AG10803 (cell line): ENCODE measurements at places on chromosomes 1 and 21.

DNA sequence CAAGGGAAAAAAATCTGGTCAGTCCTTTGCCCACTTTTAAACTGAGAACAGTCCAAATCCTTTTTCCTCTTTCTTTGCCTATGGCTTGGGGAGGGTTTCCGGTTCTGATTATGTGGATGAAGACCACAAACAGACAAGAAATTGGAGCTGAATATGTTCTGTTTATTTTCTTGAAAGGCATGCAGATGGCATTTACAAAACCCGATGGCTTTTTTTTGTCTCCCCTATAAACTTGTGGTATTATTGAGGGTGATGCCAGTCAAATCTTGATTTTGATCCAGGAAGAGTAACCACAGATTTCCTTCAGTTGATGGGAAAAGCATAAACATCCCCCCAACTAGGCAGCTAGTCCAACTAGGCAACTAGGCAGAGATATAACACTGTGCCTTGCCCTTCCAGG is 38.9 kb downstream of the PLPP3 start:
- peak; percentile 43 for DNase-seq

DNA sequence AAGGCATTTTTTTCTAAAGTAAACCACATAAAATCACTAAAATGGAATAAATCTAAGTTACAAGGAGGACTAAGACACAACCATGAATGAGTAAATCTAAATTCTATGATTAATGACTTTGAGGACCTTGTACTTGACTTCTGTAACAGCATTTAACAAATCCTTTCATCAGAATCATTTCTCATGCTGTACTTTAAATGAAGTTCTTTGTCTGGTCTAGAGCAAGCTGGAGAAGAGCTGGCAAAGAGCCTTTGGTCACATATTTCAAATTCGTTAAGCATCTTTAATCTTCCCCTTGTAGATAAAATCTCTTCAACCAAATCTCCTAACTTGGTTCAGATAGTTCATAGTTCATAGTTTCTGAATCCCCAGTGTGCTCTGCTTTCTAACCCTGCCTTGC is 405.4 kb downstream of the PTPRC start:
- DNase-seq, result no peak

DNA sequence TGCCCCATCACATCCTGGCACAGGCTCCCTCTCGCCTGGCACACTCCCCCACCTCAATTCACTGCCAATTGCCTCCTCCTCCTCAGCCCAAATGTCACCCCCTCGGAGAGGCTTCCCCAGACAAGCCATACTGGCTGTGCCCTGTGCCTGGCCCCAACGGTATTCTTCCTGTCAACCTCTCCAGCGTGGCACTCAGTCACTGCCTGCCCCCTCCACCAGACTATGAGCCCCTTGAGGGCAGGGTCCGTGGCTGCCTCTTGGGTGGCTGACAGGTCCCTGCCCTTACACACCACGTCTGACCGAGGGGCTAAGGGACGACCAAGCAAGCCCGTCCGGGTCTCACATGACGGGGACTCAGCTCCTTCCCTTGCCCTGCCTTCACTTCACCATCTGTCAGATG is 74.9 kb downstream of the MRPL37 start:
- DNase-seq, result no peak

GRCh38 chr21:28770867-28771661 is 221.6 kb downstream of the LTN1 start:
- peak; percentile 59 for DNase-seq

- no peak for DNase-seq
Measured at GRCh38 chr1:9872430-9873165, 37.5 kb downstream of the CTNNBIP1 start.

DNA sequence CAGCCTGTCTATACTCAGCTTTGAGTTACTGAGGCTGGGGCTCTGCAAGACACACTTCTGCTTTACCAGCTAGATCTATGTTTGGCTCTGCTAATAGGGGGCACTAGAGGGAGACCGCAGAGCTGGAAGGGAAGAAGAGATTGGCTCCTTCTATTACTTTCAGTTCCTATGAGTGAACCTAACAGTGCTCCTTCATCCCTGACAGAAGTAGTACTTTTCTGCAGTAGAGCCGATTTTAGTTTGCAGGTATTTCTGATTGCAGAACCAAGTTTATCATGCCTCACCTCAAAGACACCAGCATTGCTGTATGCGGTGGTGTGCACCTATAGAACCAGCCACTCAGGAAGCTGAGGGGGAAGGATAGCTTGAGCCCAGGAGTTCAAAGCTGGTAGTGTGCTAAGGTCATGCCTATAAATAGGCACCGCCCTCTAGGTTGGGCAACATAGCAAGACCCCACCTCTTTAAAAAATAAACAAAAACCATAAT is 5.7 kb upstream of the ZDHHC18 start:
- DNase-seq, result no peak

DNA sequence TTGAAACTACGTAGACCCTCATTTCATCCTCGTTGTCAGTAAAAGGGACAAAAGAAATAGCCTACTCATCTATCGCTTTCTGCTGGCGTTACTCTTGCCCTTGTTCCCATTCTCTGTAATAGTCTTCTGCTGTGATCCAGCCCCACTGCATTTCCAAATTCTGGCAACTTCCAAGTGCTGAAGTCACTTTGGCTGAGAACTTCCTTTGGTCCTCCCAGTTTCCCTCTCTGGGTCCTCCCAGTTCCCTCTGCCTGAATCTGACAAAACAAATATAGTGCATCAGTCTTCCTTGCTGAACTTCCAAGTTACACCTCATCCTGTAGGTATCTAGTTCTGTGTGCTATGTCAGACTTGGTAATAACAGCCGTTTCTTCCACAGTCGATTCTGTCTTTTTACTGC is 47.0 kb upstream of the PLA2G4A start:
- DNase-seq, result no peak

GRCh38 chr1:170687621-170688020 is 23.7 kb downstream of the PRRX1 start:
- DNase-seq, result peak; percentile 39

DNA sequence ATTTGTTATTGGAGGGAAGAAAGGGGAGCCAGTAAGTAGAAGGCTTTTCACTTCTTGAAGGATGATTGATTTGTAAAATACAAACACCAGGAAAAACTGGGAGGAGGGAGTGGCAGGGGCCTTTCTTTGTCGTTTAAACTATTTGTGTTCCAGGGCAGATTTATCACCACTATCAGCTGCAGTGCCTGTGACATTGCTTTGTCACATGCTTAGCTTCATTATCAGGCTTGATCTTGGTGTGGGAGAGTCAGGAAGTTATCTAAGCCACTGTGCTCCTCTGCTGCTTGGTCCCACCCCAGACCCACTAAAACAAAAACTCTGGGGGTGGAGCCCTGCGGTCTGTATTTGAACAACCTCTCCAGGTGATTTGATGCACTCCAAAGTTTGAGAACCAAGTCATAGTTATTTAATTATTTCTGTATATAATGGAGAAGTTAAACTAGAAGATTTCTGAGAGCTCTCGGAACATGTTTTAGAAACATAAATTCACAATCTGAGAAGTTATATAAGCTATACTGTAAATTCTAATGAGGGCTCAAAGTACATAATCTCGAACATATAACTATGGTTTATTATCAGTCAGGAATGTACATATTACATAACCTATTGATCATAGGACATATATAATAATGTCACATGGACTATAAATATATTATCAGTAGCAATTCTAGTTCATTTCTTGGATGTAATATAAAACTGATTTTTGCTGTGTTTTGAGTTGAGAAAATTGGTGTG is 87.9 kb downstream of the CDC14A start:
- no peak for DNase-seq

DNA sequence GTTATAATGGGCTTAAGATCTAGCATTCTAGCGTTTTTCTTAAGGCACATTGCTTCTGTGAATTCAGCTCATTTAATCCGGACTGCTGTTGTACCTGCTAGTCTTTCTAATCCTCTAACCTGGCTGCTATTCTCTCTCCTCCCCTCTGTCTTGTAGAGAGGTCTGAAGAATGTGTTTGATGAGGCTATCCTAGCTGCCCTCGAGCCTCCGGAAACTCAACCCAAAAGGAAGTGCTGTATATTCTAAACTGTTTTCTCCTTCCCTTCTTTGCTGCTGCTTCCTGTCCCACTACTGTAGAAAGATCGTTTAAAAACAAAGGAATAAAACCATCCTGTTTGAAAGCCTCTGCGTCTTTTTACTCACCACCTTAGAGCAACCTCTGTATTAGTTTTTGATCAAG is 37.3 kb downstream of the CDC42 start:
- no peak for DNase-seq

DNA sequence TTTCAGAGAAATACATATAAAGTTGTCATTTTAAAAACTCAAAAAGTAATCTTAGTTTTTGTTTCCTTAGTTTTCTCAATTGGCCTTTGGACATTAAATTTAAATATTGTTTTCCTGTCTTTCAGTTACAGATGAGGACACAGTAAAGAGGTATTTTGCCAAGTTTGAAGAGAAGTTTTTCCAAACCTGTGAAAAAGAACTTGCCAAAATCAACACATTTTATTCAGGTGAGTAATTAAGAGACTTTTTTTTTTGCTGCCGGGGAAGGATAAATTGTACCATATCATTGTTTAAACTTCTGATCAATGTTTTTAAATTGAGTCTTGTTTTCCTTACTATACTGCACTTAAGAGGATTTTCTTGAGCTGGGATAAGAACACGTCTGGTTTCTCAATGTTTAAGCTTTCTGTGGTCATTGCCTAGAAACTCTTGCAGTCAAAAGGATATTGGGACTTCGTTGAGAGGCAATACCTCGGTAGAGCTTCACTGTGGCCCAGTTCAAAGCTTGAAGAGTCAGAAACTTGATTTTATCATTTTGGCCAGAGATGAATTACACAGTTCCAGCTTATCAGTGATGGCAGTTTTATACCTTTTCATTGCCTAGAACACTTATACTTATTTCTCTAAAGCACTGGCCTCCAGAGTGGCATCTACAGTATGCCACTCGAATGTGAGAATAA is 124.9 kb upstream of the KIAA1614 start:
- no peak for DNase-seq

DNA sequence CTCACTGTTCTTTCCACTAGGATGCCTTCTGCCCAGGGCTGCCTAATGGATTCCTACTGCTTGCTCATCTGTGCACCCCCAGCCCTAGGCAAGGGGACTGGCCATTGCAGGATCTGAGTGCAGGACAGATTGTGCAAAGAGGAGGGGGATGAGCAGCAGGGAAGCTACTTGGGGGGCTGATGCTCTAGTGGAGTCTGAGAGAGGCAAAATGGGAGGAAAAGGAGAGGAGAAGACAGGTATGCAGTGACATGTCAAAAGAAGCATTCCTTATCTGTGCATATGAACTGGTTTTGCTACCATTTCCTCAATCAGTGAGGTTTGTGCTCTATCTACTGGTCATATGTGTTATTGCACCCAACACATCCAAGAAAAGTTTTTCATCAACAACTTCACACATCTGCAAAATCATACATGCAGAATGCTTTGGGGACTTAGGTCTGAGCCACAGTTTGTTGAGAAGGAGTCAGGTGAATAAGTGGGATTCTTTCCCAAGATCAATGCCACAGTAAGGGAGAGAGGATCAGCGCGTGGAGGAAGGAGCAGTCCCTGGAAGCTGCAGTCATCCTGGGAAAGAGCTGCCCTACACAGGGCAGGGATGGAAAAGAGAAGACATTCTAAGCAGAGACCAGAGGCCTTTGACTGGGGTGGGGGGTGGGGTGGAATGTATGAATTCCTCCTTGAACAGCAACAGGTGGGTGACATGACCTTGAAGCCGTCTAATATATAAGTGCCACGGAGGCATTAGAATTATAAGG is 14.4 kb downstream of the SLC5A9 start:
- DNase-seq, result peak; percentile 44

GRCh38 chr1:53850082-53850673 is 12.1 kb upstream of the NDC1 start:
- DNase-seq, result no peak

- no peak for DNase-seq
Measured at GRCh38 chr1:90715309-90715708, 1.8 kb downstream of the BARHL2 start.

GRCh38 chr1:205665201-205666045 is 14.9 kb downstream of the SLC45A3 start:
- DNase-seq, result no peak

GRCh38 chr1:12501661-12502060 is 116.3 kb downstream of the DHRS3 start:
- peak; percentile 63 for DNase-seq

DNA sequence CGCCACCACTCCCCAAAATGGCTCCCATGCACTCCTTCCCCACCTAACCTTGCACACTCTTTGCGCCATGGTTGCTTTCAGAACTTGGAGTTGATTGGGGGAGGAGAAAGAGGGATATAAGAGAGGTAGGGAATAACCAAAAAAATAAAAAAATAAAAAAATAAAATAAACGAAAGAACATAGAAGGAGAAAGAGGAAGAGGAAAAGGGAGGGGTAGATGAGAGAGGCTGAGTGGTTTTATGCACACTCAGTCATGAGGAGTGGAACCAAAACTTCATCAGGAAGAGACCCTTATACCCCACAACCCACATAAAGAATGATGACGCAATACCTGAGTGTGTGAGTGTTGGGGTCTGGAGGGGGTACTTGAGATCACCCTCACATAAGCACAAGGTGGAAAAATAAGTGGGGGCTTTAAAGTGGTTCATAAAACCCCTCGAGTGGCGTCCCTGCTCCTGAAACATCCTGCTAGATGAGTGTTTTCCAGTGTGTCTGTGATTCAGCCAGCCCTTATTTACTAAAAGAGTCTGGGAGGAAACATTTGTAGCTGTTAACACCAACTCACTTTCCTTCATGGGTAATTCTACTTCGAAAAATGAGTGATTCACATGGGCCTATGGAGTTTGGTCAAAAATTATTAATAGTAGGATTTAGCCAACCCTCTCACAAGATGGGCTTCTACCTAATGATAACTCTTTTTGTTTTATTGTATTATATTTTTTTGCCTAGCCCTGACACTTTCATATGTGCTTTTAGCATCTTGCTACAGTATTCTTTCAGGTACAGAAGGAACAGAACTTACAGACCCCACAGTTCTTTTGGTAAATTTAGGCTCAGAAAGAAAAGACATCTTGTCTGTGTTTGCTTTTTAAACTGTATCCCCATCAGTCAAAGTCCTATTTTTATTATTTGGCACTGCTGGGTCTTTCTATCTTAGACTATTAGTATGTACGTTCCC is 5.2 kb downstream of the SLAMF1 start:
- no peak for DNase-seq

DNA sequence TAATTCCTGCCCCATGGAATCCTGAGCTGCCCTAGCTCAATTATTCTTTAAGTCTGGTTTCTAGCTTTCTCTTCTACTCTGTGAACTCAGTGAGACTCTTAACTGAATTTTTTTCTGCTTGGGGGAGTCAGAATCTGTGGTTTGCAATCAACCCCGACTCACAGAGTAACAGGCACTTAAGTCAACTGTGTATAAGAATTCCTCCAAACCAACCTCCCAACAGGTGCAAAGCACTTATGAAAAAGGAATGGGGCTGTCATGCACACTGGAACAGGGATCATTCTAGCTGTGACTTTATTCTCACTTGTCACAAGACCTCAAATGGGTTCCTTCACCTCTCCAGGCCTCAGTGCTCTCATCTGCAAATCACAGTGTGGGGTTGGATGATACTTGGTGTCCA is 60.3 kb upstream of the SYT6 start:
- no peak for DNase-seq

DNA sequence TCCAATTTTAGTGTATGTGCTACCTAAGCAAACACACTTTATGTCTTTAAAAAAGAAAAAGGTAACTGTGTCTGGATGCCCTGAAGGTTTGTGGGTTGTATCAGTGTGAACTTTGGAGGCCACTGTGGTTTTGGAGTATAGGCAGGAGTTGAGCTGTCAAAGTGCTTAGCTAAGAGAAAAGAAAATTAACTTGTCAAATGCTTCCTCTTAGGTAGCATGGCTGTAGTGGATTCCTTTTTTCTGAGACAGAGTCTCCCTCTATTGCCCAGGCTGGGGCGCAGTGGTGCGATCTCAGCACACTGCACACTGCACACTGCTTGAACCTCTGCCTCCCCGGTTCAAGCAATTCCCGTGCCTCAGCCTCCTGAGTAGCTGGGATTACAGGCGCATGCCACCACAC is 11.2 kb upstream of the SLC41A1 start:
- no peak for DNase-seq
